CD4-positive, alpha-beta T cell treated with Interleukin-12 subunit alpha and Interleukin-12 subunit beta, for 1 hour (primary cell): ENCODE measurements at places on chromosomes 12 and 14.

DNA sequence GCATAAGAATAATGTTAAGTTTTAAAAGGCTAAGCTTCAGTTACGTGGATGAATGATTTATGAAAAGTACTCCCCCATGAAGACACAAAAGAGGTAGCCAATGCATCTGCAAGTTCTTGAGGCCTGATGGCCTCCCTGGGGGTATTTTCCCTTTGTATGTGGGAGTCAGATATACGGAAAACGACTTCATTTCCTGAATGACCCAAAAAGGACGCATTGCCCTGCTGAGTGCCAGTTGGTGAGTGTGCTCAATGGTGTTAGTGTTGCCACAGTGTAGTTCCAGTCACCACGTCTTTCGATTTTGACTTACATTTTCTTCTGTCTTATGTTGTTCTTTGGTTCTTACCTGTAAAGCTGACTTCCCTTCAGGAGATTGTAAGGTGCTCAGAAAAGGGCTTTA lies 8.0 kb downstream of the ETV6 start:
- no peak for DNase-seq

GRCh38 chr12:45546545-45546944 lies 183.0 kb upstream of the ARID2 start:
- DNase-seq = no peak

GRCh38 chr12:32773691-32774090 lies 18.0 kb upstream of the YARS2 start:
- DNase-seq = no peak

DNA sequence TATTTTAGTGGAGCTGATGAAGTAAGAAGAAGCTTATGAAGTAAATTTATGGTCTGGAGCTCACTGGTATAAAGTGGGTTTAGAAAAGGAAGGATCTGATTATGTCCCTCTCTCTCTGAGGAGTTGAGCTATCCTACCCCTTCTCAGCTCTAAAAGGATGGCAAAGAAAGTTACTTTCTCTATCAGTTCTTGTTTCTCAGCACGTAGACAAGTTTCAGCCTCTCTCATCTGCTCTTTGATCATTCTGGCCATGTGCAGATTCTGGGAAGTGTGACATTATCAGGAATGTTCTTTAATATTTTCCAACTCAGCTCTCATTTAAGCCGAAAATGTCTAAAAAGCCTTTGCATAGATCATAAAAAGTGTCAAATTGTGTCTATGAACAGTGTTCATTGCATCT lies 5.8 kb upstream of the EGLN3 start:
- DNase-seq = no peak

- peak; percentile 36 for DNase-seq
Observed at GRCh38 chr14:87805315-87805723, 187.7 kb downstream of the GALC start.

DNA sequence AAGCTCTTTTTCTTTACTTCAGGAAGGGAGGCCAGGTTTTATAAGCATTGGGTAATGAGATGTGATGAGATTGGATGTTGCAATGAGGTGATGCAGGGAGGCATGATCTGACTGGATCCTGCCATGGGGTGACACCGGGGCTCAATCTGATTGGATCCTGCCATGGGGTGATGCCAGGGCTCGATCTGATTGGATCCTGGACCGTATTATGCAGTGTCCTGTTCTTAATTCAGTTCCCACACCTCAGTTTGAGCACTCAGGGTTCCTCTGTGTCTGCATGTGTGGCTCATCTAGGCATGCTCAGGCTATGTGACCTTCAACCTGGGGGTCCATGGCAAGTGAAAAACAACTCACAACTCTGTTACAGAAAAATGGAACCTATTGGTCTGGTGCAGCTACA lies 166.4 kb downstream of the SLC15A4 start:
- no peak for DNase-seq

GRCh38 chr14:59356767-59357166 lies 108.4 kb downstream of the GPR135 start:
- no peak for DNase-seq

GRCh38 chr12:68521321-68521839 lies 89.3 kb upstream of the RAP1B start:
- DNase-seq = no peak

- no peak for DNase-seq
Observed at GRCh38 chr12:92911339-92911738, 17.8 kb downstream of the EEA1 start.

- DNase-seq = no peak
Observed at GRCh38 chr12:128797119-128798118, 26.3 kb downstream of the SLC15A4 start.

DNA sequence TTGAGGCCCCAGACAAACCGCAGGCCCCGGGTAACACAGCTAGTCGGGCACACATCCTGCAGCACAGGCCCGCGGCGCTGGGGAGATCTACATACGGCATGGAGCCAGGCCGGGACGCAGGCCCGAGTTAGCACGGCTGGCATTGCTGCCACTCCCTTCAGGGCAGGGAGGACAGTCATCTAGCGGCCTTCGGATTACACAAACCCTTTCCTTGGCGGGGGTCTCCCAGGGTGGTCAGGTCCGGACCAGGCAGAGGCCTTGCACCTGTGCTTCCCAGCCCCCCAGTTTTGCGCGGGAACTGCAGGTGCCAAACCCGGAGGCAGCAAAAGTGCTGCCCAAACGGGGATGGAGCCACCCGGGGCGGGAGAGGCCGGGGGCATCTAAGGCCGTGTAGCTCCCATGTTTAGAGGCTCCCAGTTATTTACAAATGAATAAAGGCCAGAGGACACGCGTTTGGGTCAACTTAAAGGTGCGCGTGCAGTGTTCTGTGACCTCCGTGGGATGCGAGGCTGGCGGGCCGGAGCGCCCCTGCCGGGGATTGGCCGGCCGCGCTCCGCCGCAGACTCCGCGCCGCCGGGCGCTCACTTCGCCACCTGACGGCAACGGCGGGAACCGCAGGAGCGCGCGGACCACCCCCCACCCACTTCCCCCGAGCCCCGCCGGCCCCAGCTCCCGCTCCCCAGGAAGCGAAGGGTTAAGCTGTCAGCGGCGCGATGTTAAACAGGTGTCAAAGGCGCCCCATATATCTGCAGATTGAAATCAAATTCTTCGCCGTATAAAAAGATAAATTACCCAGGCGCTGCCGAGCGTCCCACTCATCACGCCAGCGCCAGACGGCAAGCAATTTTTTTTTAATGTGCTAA lies 18.1 kb downstream of the VSX2 start:
- DNase-seq = peak; percentile 71

DNA sequence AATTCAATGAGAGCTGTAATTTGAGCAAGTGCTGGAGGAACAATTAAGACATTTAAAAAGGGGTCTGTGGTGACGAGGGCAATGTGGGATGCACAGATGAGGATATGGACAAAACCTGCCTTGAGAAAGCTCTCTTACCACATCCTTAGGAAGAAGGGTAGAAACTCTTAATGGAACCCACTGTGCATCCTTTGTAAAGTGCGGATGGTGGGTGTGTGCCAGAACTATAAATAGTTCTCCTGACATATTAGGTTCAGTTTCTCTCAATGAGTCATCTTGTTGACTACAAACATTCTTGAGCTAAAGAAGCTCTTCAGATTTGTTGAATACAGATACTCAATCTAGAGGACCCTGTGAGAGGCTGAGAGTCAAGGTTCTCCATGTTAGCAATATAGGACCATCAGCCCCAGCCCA lies 106.1 kb upstream of the ANO4 start:
- DNase-seq = no peak

DNA sequence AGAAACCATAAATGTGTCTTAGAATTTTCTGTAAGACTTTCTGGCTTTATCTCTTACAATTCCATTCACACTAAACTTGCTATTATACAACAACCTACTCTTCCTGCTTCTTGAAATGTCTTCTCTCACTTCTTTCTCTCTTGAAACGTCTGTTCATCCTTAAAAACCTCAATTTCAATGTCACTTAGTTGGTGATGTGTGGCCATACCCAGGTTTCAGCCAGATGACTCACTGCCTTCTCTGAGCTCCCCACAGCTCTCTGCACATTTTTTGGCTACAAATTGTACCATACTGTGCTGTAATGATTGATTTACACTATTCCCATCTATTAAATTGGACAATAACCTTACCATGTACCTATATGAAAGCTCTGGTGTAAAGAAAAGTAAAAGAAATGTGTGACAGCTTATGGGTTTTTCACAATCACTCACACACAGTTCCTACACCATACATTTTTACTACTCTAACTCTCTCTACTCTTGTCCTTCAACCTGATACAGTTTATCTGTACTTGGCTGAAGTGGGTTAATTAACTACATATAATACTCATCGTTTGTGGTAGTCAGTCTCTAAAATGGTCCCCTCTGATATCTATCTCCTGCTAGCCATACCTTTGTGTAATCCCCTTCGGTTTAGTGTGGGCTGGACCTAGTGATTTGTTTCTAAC lies 222.1 kb downstream of the NELL2 start:
- no peak for DNase-seq

GRCh38 chr12:45354399-45354798 lies 138.5 kb downstream of the ANO6 start:
- no peak for DNase-seq

DNA sequence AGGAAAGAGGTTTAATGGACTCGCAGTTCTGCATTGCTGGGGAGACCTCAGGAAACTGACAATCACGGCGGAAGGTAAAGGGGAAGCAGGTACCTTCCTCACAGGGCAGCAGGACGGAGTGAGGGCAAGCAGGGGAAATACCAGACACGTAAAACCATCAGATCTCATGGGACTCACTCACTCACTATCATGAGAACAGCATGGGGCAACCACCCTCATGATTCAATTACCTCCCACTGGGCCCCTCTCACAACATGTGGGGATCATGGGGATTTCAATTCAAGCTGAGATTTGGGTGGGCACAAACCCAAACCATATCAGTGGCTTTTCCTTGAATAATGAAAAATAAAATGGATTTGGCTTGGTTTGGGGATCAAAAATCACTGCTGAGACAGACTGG lies 380.5 kb downstream of the VRK1 start:
- no peak for DNase-seq

DNA sequence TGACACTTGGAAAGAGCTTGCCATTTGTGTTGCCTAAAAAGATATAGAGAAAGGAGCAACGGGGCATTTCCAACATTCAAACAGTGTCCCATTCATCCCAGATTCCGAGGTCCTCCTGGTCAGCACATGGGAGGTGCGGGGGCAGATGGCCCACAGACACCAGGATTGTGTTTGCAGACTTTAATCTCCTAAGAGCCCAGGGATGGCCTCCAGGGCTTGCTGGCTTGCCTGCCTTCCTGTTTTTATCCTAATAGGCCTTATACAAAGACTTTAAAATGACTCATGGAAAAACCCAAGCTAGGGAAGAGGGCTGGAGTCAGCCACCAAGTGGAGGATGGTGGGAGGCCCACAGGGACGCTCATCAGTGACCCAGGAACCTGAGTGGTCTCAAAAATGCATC lies 21.5 kb upstream of the FAM181A start:
- DNase-seq = no peak

- peak; percentile 68 for DNase-seq
Observed at GRCh38 chr12:50070314-50071060, 13.1 kb downstream of the ASIC1 start.

DNA sequence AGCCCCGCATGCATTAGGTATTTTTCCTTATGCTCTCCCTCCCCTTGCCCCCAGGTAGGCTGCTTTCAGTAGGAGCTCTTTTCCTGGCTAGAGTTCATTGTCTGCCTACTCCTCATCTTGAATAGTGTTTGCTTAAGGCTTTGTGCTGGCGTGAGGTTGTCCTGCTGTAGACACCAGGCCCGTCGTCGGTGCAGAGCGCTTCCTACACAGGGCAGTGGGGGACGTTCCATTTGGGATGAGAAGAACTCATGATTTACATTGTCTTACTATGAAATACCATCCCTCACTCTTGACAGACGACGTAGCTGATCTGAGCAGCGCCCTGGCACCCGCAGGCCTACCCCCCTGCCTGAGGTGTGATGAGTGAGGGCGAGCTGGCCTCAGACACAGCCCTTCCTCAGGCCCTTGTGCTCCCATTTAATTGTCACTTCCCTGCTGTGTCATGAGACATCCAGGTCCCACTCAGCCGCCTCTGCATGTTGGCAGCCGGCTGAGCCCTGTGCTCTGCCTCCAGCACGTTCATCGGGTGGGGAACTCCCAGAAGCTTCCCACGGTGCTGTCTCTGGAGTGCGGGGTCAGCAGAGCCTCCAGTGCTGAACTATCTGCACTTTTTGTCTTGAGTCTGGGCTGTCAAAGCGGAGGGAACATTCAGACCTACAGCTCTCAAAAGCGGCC lies 76.0 kb downstream of the WDR20 start:
- no peak for DNase-seq

GRCh38 chr14:54474232-54474793 lies 14.5 kb downstream of the GMFB start:
- no peak for DNase-seq

GRCh38 chr12:23585782-23586163 lies 363.7 kb downstream of the SOX5 start:
- no peak for DNase-seq

- no peak for DNase-seq
Observed at GRCh38 chr14:51507511-51507905, 144.2 kb upstream of the FRMD6 start.

DNA sequence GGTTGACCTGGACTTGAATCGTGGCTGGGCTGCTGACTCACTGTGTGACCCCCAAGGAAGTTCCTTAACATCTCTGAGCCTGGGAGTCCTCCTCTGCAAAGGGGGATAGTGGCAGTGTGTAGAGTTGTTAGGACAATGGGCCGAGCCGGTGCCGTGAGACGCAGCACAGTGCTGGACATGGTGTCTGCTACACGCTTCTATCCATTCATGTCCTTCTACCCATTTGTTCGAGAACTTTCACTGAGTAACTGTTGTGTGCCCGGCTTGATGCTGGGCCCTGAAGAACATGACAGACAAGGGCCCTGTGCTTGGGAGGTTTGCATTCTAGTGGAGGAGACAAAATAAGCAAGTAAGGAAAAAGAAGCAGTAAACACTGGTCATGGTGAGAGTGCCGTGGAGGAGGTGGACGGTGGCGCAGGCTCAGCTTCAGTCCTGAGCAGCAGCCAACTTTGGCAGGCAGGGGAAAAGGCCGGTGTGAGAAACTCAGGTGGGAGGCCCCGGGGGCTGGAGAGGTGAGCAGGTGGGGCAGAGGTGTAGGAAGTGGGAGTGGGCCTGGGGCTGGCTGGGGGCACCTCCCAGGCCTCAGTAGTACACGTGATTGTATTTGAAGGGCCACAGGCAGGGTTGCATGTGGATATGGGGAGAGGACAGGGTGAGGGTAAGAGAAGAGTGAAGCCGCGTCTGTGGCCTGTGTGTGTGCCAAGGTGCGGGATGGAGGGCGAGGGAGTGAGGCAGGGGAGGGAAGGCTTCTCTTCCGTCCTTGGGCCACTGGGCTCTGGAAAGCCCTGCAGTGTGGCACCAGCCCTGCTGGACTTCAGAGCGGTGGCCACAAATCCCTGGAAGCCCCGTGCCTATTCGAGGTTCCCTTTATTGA lies 13.8 kb downstream of the VASH1 start:
- DNase-seq = no peak

DNA sequence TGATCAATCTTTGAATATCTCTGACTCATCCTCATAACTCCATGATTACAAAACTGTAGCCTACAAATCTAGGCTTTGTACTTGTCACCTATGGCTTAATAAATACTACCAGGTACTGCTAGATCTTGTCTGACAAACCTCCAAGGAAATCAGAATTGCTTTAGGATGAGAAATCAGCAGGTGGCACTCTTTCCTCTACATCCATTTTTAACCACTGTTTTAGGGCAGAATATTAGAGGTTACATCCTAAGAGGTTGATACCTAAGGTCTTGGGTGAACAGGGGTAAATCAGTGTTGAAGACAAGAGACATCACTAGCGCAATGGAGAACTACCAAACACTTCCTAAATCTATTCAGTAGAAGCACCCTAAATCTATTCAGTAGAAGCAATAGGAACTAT lies 63.1 kb upstream of the SOX5 start:
- DNase-seq = no peak
